T-helper 17 cell (primary cell): ENCODE measurements at places on chromosomes 6 and 20. TPM values are rescaled to one million over a fixed set of nuclear protein-coding genes. Genes with fewer than 3 reads are reported as not detected.
A peak's percentile ranks its signal among the peaks of the same experiment; 100 is the strongest.

DNA sequence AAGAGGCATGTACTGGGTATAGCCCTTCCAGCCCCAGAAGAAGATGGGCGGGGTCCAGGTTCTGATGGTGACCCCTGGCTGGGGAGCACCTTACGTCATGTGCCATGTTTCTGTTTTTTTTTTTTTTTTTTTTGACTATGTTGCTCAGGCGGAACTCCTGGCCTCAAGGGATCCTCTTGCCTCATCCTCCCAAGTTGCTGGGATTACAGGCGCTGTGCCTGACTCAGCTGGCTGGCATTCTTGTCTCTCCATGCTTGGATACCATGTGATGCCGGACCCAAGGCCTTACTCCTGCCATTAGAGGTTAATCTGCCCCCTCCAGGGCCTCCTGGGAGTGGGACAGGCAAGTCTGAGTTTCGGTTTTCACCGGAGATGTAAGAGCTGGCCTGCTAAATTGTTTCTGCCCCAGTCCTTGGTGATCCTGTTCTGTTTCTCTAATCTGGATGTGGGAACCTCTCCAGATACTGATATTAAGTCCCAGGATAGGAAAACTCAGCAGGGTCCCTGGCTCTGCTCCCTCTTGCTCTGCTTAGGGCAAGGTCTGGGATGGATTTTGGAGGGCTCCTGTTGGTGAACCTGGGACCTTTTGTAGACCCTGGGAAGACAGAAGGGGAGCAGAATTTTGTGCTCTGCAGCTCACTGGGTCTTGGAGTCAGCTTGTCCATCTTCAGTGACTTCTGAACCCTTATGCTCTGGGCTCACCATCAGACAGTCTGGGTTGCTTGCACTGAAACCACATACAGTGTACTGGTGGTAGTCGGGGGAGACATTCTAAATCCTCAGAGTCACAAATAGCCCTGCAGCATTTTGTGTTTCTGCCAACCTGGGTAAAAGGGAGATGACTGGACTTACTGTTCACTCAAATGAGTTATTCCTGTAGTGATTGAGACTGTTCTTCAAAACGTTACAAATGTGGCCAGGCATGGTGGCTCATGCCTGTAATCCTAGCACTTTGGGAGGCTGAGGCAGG is 45.1 kb downstream of the PTK7 start:
- no peak for DNase-seq

DNA sequence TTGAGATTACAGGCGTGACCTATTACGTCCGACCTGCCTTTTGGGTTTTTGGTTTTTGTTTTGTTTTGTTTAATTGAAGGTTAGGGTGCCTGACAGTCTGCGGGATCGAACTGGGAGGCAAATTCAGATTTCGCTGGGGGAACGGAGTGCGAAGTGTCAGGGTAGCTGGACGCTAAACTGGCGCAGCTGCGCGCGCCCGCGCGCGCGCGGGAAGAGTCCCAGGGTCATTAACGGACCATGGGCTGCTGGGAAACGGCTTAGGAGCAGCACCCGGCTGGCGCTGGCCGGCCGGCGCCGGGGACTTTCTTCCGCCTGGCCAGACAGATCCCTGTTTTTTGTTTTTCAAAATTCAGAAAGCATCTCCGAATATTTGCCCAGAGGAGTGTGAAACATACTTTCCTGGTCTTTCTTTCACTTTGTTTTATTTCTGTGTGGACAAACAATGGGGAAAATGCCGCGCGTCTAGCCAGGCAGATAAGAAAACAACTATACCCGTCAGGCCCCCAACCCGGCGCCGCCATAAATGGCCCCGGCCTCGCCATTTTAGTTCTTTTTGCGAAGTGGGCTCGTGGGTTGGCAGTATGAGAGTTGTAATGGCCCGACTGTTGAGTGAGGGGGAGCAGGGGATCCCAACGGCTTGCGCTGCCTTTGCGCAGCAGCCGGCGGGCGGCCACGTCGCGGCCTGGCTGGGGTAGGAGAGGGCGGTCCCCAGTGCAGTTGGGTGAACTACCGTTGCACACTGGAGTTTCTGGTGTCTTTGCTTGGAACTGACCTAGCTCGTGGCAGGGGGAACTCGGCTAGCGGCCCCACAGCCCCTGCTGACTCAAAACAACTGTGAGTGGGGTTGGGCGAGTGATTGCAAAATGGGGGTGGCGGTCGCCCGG is 7.1 kb downstream of the HSPA1B start:
- peak; percentile 57 for DNase-seq

DNA sequence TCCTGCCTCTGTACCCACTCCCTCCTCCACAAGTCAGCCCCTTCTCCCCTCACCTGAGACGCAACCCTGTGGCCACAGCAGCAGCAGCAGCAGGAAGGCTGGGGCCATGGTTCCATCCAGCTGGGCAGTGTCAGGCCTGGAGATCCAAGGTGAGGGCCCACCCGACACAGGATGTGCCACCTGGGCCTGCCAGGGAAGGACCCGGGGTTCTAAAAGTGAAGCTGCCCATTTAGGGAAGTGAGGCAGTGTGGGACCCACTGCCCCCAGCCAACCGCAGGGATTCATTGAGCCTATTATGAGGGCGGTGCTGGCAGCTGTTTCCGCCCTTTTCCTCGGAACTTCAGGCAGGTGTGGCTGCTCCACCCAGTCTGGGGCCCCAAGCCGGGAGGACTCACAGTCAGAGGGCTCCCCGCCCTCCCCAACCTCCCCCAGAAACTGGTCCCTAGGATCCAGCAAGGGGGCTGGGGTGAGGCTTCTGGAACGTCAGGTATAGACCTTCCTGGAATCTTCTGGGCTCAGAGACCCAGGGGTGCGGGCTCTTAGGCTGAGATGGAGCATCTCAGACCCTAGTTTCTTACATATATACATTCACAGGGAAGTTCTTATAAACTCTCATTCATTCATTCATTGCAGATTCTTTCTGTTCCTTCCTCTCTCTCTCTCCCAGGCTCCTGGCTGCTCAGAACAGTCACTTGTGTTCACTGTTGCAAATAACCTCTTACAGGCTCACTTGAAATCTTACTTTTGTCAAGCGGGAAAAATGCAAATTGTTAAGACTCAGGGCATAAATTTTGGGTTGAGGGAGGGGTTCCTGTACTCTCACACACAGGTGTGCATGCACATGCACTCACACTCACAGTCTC is at the start of gene TREML2:
Gene TREML2, minus strand, starts transcription at position 249 of the 863 bp plus-strand sequence. Its CDS starts 141 bp downstream, at position 108.
- DNase-seq, result no peak

GRCh38 chr6:46925563-46926253 is 4.0 kb upstream of the ADGRF5 start:
- no peak for DNase-seq

- peak; percentile 76 for DNase-seq
These were observed 60.7 kb downstream of the TNFAIP3 start for GRCh38 chr6:137927777-137928218.

- no peak for DNase-seq
These were observed 93.1 kb upstream of the TAB2 start for GRCh38 chr6:149224399-149224798.

GRCh38 chr6:20182926-20183521 is 29.2 kb downstream of the MBOAT1 start:
- no peak for DNase-seq

DNA sequence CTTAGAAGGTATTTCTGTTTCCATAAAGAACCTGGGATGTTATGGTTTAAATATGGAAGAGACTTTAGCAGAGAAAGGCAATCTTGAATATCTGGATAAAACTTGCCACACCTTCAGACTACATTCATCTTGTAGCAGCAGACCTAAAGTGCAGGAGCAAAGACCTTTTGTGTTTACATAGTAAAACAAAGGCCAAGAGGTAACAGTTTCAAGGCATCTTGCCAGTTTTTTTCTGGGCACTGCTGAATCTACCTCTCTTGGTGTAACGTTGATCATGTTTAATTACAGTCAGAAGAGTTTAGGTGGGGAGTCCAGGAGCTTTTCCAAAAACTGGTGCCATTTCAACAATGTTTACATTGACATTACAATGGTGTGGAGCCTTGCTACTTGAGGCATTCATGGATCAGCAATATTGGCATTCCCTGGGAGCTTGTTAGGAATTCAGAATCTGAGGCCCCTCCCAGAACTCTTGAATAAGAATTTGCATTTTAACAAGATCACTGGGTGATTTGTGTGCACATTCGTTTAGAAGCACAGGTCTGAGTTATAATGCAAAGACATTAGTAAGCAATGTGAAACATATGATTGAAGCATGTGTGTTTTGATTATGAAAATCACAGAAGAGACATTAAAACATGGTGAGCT is 94.5 kb downstream of the F13A1 start:
- DNase-seq, result no peak

- DNase-seq, result no peak
These were observed 36.8 kb downstream of the PTCHD4 start for GRCh38 chr6:48073976-48074767.

DNA sequence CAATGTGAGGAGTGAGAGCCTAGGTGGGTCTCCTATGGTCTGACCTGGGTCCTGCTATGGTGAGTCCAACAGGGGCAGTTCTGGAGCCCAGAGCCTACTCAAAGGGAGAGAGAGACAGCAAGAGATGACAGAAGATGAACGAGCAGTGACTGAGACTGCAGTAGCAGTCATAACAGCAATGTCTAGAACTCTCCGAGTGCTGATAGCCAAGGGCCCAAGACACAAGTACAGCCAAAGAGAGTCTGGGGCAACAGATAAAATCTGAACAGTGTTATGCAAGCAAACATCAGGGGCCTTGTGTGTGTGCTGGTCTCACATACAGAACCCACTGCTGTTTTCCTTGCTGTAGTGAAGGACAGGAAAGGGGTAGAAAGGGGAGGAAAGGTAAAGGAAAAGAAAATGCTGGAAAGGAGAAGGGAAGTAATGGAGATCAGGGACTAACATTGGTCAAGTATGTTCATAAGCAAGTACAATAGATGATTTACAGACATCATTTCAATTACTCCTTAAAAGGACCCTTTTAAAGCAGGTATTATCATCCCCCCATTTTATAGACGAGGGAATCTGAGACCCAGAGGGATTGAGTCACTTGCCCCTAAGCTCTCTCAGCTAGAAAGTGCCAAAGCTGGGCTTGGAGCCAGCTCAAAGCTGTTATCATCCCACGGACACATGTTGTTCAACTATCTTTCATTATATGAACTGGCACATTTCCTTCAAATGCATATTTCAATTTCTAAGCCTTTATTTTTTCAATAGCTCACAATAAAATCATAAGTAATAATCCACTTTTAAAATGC is 182.3 kb upstream of the RAB32 start:
- no peak for DNase-seq

GRCh38 chr6:56033401-56033800 is 158.0 kb upstream of the BMP5 start:
- no peak for DNase-seq

GRCh38 chr6:105560611-105561066 is 157.8 kb upstream of the PREP start:
- no peak for DNase-seq

DNA sequence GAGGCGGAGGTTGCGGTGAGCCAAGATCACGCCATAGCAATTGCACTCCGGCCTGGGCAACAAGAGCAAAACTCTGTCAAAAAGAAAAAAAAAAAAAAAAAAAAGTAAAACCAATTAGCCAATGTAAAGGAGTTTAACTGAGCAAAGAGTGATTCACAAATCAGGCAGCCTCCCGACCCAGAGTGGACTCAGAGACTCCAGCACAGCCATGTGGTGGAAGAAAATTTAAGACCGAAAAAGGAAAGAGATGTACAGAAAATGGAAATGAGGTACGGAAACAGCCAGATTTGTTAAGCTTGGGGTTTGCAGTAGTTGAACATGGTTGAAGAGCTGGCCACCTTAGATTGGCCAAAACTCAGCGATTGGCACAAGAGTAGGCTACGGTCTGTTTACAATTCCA is 51.4 kb downstream of the ERMARD start:
- DNase-seq, result no peak

DNA sequence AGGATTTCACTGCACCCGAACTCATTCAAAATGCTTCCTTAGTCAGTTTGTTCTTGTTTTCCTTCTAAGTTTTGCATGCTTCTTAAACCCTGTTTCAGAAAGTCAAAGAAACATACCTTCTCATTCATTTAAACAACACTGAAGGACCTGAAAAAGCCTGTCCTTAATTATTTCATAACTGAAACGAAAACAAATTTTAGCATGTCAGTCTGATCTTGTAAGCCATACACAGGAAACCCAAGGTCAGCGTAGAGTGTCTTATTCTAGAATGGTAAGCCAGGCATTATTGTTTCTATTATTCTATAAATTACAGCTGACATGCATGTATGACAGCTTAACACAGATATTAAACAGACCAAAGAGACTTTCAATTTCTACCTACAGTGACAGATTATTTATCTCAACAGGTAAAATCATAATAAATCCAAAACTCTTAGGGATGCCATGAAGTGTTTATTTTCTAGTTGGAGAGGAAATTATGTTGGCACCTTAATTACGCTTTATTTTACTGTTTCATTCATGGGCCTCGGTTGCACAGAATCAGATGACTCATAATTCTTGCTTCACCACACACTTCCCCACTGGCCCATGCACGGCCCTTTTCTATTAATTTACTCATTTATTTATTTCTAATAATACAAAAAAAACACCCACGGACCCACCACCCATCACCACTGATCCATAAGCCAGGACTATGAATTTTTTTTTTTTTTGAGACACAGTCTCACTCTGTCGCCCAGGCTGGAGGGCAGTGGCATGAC is 39.3 kb upstream of the DUSP22 start:
- DNase-seq, result no peak

DNA sequence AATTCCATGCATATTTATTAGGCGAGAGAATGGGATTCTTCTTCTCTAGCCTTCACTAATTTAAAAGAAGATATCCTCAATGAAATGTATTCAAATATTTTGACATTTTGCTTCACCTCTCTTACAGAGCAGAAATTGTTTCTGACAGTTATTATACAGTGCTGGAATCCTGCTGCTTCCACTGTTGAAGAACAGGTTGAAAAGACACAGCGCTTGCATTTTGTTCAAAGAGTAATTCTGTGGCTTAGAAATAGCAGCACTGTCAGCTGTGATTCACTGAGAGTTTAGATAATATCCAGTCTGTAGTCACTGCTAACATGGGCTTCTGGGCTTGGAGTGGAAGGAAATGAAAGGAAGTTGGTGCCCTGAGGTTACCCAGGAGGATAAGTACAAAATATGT is 117.1 kb upstream of the FBXL4 start:
- DNase-seq, result no peak

GRCh38 chr6:16179970-16180431 is 51.1 kb downstream of the MYLIP start:
- DNase-seq, result peak; percentile 21

DNA sequence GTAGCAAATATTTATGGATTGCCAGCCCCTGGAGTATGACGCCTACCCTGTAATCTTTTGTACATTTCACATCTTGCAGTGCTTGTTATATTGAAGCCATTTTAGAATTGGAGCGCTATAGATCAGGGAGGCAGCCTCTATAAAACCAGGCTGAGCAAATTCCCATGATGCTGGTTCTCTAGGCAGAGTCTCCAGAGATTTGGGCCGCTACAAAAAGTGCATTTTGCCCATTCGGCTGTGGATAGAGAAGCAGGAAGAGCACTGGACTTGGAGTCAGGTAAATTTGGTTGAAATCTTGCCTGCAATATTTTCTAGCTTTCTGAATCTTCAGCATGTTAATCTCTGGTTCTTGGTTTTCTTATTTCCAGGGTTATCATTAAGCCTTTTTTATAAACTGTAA is 2.0 kb downstream of the YWHAB start:
- DNase-seq, result no peak

GRCh38 chr6:169115632-169116031 is 138.0 kb downstream of the THBS2 start:
- DNase-seq, result no peak

Gene OXT
- 0.62 TPM for total RNA-seq

Gene CAGE1
- 0.57 TPM for total RNA-seq

Gene SMIM8
- total RNA-seq, result 7.0 TPM

Gene ZSWIM1
- 8.0 TPM for total RNA-seq

Gene ADNP
- 59.7 TPM for total RNA-seq

Gene KIAA0408
- 5.1 TPM for total RNA-seq

Gene MPIG6B
- 3.4 TPM for total RNA-seq

Gene FGD2
- total RNA-seq, result 12.6 TPM

Gene TSHZ2
- total RNA-seq, result 29.1 TPM

Gene ARMC2
- 8.7 TPM for total RNA-seq

Gene MOG
- total RNA-seq, result not detected

Gene SRMS
- not detected for total RNA-seq
